ENCODE measurements at places on chromosomes 5 and 9.

DNA sequence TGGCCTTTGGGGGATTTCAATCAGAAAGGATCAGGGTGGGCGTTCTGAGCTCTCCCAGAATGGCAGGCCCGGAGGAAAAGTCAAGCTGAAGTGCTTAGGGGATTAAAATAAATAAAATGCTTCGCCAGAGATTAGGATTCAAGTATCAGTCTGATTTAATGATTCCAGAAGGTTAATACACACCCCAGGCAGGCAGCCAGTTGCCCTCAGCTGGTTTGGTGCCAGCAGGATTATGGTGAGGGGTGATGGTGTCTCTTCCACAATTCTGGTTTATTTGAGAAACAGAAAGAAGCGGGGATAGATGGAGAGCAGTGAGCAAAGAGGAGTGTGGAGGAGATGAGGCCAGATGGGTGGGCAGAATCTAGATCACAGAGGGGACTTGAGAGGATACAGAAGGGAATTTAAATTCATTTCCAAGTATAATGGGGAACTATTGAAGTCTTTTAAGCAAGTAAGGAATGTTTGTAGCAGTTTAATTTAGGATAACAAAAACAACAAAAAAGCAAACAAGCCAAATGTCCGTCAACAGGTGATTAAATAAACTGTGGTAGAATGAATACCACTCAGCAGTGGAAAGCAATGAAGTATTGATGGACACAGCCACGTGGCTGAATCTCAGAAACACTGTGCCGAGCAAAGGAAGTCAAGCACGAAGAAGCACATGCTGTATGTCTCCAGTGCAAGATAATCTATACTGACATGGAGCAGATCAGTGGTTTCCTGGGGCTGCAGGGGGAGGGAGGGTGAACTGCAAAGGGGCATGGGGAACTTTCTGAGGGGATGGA is 297.7 kb downstream of the MSX2 start:
- DNase-seq, result no peak

DNA sequence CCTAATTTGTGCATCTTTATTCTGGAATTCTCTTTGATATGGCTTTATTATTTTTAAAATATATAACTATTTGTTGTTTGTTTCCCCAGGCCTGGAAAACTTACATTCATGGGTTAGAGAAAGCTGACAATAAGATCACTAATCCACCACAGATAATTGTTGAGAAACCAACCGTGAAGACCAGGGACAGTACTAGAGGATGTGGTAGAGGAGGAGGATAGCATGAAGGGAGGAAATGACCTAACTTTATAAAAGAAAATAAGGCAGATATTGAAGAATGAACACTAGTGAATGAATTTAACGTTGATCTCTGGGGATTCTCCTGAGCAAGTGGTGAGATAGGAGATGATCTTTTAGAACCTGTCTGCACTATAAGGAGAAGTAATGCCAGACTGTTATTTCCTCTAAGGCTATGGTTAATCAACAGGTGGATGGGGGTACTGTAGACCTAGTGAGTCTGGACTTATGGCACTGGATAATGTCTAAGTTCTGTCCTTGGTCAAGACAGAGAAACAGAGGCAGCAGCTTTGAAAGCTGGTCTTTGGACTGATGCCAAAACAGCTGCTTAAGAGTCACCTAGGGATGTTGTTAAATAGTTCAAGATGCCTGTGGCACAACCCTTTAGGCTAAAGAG is 52.4 kb downstream of the NREP start:
- DNase-seq, result no peak

DNA sequence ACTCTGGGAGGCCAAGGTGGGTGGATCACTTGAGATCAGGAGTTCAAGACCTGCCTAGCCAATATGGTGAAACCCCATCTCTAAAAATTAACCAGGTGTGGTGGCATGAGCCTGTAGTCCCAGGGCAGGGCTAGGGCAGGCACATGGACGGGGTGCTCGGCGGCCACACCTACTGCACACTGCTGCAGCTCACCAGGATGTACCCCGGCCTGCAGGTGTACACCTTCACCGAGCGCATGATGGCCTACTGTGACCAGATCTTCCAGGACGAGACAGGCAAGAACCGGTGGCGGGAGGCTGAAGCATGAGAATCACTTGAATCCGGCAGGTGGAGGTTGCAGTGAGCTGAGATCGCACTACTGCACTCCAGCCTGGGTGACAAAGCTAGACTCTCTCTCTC is 3.2 kb downstream of the ST6GALNAC4 start:
- no peak for DNase-seq

- DNase-seq, result no peak
Observed at GRCh38 chr9:127344368-127345000, 52.5 kb upstream of the SLC2A8 start.

GRCh38 chr9:137745541-137745991 is 126.8 kb downstream of the EHMT1 start:
- no peak for DNase-seq

DNA sequence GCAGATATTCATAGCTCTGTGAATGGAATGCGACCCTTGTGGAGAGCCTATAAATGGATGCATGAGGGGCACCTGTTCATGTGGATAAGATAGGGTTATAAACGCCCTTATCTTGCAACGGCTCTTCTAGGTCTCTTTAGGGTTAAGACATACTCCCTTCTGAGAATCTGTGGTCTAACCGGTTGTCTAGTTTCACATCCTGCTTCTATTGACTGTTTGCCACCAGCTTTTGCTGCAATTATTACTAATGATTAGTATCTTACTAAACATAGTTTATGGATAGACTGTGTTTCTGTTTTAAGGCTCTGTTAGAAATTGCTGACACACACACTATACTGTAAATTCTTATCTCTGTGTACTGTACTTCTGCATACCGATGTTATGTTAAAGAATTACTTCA is 198.9 kb upstream of the CYLC2 start:
- no peak for DNase-seq

DNA sequence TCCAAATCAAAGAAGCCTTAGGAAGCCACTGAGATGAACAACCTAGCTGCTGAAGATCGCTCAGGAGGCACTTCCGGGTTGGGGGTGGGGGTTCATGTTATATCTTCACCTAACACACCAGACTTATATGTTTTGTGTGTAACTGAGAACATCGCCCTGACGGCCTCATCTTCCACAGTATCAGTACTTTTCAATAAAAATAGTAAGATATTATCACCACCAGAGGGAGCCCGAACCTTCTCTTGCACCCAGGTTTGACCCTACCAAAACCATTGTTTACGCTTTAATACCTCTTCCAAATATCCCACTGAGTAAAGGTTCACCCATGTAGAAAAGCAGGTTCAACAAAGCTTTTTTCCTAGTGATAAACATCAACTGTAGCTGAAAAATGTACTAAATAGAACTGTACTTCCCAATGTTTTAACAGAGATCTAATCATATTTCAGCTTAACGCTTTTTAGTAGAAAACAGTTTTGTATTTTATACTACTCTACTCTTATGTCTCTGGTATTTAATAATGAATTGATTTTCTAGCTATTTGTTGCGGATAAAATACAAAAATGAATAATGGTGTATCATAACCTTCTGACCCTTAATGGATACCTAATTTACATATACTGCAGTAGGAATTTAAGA is 244.0 kb downstream of the EPB41L4A start:
- DNase-seq, result no peak

- no peak for DNase-seq
Observed at GRCh38 chr5:132263548-132264261, 6.2 kb downstream of the PDLIM4 start.

DNA sequence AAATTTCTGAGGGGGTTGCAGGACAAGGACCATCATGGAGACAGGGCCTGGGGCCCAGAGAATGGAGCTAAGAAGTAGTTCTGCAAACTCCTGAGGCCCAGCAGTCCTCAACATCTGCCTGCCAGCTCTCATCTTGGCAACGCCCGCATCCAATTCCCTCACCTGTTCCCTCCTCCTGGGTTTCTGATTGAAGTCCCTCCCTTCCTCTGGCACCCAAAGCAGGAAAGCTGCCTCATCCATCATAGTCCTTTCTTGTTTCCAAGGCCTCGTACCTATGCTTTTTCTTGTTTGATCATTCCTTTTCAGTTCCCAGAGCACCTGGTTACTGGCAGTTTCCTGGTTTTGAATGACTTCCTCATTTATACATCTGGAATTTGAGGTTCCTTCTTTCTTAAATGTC is 181.3 kb downstream of the NR2F1-AS1 start:
- DNase-seq, result no peak

- DNase-seq, result no peak
Observed at GRCh38 chr9:95495529-95495928, 21.2 kb downstream of the PTCH1 start.

GRCh38 chr9:91782708-91783214 is 167.3 kb downstream of the ROR2 start:
- no peak for DNase-seq

GRCh38 chr9:91790917-91791316 is 159.1 kb downstream of the ROR2 start:
- DNase-seq, result no peak

DNA sequence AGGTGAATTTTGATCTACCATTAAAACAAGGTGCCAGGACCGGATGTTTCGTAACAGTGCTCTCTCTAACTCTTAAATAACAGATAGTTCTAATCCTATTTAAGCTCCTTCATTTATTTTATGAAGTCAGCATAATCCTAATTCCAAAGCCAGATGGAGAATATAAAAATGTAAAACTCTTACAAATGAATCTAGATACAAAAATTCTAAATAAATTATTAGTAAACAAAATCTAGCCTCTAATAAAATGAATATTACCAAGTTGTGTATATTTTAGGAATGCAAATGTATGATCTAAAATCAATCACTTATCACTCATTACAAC is 32.4 kb upstream of the IL33 start:
- no peak for DNase-seq

GRCh38 chr9:77510666-77511065 is 137.5 kb downstream of the GNA14 start:
- DNase-seq, result no peak

- DNase-seq, result peak; percentile 90
Observed at GRCh38 chr9:94135222-94135621, 51.0 kb downstream of the PTPDC1 start.

DNA sequence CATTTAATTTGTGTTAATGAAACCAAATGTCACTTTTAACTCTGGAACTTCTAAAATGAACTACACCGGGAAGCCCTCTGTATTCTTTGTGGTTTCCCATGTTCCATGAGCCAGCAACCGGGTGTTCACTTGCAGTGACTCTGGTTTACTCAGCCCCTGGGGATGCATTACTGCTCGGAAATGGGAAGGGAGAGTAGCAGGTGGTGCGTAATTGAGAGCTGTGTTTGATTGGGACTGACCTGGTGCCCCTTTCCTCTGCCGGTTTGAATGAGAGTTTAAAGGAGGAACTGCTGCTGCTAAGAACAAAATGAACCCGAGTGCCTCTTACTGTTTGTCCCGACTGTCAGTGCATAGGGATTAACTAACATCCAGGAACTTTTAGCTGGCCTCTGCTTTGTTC is 100.1 kb upstream of the DHFR start:
- DNase-seq, result no peak

GRCh38 chr9:135136481-135136880 is 49.0 kb downstream of the OLFM1 start:
- no peak for DNase-seq

DNA sequence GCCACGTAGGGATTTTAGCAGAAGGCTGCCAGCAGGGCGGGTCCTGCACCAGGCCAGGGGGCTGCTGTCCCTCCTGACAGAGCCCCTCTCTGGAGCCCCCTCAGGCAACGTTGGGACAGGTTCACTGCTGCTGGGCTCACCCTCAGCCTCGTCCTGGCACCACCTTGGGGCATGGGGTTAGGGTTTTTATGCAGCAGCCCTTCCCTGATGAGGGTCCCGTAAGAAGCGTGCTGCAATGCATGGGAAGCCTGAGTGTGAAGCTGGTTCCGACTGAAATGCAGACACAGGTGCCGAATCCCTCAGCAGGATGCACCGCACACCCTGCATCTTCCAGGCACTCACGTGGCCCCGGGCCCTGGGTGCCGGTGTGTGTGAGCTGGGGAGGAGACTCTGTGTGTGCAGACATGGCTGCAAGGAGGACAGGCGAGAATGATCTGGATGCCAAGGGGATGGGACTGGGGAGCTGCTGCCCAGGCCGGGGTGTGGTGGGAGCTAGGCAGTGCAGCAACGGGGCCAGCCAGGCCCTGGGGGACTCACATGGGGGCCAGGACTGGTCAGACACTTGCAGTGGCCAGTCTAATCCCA is 27.1 kb downstream of the ZDHHC11B start:
- DNase-seq, result no peak

GRCh38 chr9:73402081-73403028 is 250.7 kb downstream of the ANXA1 start:
- no peak for DNase-seq

DNA sequence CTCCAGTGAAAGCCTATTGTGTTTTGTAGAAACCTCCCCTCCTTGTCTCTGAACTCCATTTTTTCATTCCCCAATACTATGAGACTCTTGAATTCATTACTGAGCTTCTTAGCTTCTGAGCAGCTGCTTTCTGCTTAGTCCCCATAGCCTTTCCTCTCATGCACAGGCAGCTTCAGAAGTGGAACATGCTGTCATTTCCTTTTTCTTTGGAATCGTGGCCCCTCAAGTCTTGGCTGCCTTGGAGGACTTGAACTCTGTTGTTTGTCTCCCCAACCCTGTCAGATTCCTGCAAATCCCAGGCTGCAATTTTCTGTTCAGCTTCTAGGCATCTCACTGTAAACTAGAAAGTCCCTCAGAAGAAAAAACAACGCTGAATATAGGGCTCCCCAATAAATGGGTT is 268.5 kb downstream of the ARRDC3 start:
- no peak for DNase-seq

- no peak for DNase-seq
Observed at GRCh38 chr5:172646716-172647285, 5.7 kb downstream of the NEURL1B start.

DNA sequence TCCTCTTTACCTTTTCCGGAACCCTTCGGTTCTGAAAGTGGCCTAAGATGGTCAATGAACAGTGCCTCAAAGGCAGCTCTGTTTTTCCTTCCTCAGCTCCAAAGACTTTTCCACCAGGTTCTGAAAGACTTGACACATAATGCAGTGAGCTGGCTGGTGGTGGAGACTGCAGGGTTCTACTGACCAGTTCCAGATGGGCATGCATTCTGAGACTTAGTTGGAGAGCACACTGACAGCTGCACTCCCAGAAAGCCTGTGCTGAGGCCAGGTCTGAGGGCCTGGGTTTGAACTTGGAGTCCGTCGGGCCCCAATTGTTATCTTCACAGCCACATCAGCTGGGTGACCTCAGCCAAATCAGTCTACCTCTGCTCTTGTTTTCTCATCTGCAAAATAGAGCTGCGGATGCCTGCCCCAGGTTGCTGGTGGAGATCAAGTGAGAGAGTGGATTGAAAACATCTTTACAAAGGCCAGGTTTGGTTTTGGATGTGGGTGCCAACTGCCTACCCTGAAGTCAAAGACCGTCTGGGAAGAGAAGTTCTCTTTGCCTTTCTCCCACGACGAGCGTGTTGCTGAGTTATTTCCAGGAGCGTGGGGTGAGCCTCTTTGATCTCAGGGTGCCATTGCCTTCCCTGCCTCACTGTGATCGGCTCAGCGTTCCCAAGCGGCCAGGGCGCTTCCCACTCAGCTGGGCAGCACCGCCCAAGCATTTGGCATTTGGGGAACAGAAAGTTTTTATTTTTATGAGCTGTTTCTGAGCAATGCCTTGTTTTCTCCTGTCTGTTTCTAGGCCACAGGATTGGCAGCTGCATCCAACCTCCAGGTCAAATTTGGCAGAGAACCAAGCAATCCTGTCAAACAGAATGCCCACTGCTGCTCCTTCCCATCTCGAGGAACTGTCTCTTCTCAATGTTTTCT is 54.9 kb downstream of the RAD23B start:
- DNase-seq, result no peak

Measured in brain pericyte (primary cell).